ENCODE measurements at places on chromosomes 13 and 19.

GRCh38 chr19:10637894-10638293 lies 12.5 kb downstream of the SLC44A2 start:
- no peak for DNase-seq

DNA sequence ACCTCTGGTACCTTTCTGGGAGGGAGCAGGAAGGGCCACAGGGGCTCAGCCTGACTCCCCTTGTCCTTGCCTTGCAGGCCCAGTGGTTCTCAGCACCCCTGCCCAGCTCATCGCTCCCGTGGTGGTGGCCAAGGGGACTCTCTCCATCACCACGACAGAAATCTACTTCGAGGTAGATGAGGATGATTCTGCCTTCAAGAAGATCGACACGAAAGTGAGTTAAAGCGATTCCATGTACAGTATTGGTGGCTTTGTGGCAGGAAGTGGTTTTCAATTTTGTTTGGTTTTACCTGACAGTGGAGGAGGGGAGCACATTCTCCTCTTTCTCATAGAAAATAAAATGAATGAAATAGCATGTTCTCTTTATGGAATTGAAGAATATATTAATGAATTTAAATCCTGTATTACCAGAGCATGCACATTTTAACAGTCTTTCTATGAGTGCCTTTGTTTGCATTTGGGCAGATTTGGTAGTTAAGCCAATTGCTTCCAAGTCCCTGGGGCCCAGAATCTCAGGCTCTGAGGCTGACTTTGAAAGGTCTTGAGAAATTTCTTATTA lies 4.1 kb downstream of the MAB21L1 start:
- DNase-seq, result no peak

DNA sequence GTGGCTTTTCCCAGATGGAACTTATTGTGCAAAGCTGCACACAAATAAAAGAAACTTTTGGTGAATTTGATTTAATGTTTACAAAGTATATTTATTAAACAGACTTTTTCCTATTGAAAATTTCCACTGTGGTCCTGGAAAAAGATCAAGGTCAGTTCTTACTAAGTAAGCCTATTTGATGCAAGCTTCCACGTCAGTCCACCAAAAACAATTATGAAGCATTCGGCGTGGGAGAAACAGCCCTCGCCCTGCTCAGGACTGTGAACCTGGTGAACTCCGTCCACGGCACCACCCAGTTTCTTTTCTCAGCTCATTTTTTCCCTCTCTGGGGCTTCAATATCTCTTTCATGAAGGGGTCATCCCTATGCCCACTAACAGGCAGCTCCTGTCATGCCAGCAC lies 149.8 kb downstream of the EFNB2 start:
- no peak for DNase-seq

- peak; percentile 42 for DNase-seq
Observed at GRCh38 chr19:18832306-18833140, 764 bp downstream of the UPF1 start.

- peak; percentile 23 for DNase-seq
Observed at GRCh38 chr13:114101358-114102130, 30.9 kb downstream of the RASA3 start.

- DNase-seq, result no peak
Observed at GRCh38 chr13:43572656-43573360, 214.0 kb downstream of the ENOX1 start.

- DNase-seq, result no peak
Observed at GRCh38 chr19:28292822-28293500, 920.0 kb downstream of the UQCRFS1 start.

DNA sequence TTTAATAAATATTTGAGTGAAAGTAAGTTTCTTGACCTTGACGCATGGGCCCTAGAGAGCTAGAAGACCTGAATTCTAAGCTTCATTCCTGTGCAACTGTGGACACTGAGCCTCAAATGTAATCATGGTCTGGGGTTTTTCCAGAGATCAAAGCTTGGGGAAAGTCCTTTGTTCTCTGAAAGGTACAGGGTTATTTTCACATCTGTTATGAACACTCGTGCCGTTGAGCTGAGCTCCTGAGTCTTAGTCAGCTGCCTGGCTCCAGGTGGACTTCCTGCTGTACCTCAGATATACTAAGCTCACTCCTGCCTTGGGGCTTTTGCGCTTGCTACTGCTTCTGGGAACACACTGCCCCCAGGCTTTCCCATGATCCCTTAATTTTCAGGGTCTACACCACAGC lies 7.5 kb upstream of the ZBTB32 start:
- no peak for DNase-seq

- DNase-seq, result no peak
Observed at GRCh38 chr13:25679159-25679558, 307.4 kb downstream of the ATP8A2 start.

- DNase-seq, result no peak
Observed at GRCh38 chr19:20367811-20368294, 197.7 kb downstream of the ZNF737 start.

DNA sequence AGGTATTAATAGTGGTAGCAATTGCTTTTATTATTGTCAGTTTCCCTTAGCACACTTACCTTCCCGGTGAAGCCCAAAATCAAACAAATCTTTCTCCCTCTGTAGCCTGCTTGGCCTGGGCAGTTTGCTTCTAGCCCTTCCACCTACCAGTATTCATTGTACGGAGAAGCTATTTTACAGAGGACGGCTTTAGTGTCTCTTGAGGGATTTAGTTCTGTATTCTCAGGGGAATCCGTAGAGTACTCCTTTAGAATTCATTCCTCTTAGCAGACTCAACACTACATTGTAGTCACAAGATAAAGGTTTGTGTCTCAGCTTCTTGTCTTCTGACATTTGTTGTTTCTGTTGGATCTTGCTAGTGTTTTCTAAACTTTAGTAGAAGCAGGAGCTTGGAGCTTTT lies 24.1 kb upstream of the WTIP start:
- DNase-seq, result no peak

- no peak for DNase-seq
Observed at GRCh38 chr13:110490009-110490770, 71.3 kb downstream of the RAB20 start.

DNA sequence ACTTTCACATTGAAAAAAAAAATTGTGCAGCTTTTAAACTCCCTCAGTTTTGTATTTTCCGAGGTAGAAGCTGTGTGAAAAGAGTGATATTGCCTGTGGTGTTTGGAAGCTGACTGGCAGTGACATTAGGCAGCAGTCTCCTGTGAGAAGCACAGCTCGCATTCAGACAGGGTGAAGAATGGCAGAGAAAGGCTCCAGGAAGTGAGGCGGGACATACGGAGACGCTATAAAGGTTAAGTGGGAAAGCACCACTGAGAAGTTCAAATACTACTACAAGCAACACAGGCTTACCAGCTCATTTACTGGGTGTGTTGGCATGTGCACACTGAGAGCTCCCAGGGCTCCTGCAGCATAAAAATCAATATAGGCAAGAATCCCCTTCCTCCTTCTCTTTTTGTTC lies 88.4 kb downstream of the RXFP2 start:
- DNase-seq, result no peak

DNA sequence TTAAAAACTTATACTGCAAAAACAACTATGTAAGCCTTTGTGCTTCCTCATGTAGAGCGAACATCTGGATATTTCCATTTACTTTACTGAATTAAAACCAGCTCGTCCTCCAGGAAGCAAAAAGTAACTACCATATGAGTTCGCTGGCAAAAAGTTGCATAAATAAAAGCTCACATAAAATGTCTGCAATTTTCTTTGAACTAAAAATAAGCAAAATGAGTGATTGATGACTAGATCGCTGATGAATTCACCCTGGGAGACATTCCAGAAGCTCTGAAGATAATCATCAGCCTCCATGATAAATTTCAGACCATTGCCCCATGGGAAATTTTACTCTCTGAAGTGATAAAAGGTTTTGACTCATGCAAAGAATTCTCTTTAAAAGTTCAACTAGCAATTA lies 67.3 kb upstream of the SACS start:
- no peak for DNase-seq

DNA sequence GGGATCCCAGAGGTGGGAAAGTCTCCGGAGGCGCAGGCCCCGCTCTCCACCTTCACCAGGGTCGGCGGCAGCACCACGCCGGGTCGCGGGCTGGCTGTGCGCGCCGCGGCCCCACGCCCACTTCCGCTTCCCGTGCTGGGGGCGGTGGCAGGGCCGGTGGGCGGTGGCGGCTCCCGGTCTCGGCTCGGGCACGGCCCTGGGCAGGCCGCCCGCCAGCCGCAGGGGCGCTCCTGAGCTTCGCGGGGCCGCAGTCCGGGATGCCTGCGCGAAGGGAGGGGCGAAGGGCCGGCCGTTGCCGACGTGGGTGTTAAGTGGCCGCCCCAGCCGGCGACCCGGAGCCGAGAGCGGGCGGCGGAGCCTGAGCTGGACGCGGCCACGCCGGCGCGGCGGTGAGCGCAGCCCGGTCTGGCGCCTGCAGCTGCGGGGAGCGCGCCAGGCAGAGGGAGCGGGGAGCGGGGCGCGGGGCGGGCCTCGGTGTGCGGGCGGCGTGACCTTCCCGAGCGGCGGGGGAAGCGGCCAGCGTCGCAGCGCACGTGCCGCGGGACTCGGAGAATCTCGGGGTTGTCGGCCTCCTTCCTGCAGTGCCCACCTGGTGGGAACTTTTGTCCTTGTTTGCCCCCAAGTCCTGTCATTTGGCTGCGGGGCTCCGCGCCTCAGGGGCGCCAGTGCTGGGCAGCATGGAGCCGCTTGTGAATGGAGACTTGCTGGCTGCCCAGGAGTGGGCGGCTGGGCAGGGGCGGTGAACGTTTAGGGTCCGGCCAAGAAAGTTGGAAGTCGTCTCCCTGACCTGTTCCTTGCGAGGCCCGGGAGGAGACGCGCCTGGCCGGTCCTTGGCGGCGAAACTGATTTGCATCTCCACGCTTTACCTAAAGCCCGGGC lies at the start of gene SLC25A15:
Gene SLC25A15 (plus strand): TSS at position 337 of the 879 bp plus-strand sequence. CDS start 3,616 bp downstream, outside the sequence.
- peak; percentile 88 for DNase-seq

DNA sequence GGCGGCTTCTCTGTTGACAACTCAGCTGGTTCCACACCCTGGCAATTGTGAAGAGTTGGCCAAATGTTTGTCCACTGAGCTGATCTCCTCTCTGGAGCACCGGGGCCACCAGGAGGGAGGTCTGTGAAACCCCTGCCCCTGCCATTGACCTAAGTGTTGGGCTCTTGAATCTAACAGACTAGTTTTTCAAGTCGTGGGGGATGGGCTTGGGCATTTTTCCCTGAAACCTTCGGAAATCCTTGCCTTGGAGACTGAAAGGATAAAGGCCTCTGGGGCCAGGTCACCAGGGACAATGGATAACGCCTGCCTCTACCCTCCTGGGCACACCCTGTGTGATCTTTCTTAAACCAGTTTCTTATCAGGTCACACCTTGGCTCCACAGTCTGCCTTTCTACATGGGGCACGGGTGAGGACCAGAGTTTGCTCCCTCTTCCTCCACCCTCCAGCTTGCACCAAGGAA lies 881 bp downstream of the GEMIN7 start:
- peak; percentile 54 for DNase-seq

- no peak for DNase-seq
Observed at GRCh38 chr19:31943191-31943661, 402.2 kb upstream of the ZNF507 start.

DNA sequence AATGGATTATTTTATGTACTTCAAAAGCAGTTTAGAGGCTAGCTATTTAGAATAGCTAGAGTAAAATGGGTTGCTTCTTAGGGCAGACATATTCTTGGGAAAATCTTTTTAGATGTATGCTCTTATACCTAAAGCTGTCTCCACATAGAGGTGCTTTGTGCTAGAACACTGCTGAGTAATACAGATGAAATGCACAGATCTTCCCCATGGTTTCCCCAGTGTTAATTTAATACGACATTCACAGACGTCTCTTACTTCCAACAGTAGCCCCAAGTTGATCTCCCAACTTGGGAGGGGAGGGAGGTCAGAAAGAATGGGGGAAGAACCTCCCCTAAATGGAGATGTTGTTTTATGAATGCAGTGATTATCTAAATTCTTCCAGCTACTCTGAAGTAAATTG lies 16.9 kb downstream of the NALCN start:
- DNase-seq, result no peak

- DNase-seq, result peak; percentile 91
Observed at GRCh38 chr19:39824143-39825092, 9.5 kb downstream of the DYRK1B start.

- no peak for DNase-seq
Observed at GRCh38 chr19:16384688-16385087, 60.1 kb downstream of the KLF2 start.

DNA sequence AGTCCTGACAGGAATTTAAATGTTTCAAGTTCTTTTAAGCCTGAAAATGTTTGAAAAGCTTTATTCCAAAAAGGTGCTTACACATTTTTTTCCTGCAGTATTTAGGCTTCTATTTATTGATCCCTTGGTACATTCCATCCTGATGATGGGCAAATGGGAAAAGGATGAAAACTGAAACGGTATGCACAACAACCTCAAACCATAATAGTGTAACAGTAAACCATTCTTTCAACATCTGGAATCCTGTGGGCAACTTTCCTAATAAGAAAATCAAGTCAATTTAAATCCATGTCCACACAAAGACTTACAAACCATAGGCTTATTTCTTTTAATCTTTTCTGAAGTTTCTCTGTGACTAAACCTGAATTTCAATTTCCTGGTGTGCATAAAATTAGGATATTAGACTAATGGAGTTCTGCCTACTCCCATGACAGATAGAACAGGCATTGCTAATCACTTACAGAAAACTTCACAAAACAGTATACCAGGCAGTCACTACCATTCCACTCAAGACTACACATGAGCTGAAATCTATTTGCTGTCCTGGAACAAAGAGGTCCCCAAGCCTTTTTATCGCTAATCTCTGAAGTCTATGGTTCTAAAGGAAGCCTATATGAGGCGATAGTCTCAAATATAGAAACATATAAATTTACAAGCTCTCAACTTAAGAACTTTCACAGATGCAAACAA lies 103.3 kb downstream of the DLEU7 start:
- no peak for DNase-seq

GRCh38 chr13:106132216-106132615 lies 403.2 kb downstream of the EFNB2 start:
- DNase-seq, result no peak

DNA sequence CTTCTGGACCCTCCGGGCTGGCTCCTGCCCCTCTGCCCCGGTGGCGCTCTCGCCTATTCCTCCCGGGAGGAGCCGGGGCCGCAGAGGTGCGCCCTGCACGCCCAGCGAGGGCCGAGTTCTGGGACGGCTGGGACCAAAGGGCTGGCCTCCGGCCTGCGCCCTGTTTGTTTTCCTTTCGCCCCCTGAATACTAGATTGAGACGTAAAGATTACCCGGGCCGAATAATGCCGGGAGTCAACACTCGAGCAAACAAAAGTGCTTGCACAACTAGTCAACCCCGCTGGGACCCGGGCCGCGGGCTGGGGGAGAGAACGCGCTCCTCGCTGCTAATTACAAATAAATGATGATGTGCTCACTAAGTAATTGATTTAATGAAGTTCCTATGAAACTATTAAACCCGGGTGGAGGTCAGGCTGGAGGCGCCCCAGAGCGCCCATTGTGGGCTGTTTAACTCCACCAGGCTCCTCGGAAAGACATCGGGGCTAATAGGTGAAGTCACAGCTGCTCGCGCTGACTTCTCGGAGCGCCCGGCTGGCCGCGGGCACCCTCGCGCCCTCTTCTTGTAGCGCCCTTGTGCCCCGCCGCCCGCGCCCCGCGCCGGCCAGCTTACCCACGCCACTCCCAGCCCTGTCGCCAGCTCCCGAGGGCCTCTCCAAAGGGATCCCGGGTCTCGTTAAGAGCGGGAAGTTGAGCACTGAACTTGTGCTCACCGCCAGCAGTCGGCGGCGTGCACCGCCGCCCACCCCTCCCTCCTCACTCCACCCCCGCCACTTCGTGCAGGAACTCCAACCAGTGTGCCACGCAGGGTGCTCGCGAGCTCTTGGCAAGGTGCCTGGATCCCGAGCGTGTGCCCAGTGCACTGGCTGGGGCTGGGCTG lies 14.9 kb downstream of the ZIC5 start:
- no peak for DNase-seq
